Activated effector memory CD4-positive, alpha-beta T cell treated with anti-CD3 and anti-CD28 coated beads, Interleukin-2, amount 50 U/mL, for 16 hours (primary cell): ENCODE measurements at places on chromosomes 7 and 10.

DNA sequence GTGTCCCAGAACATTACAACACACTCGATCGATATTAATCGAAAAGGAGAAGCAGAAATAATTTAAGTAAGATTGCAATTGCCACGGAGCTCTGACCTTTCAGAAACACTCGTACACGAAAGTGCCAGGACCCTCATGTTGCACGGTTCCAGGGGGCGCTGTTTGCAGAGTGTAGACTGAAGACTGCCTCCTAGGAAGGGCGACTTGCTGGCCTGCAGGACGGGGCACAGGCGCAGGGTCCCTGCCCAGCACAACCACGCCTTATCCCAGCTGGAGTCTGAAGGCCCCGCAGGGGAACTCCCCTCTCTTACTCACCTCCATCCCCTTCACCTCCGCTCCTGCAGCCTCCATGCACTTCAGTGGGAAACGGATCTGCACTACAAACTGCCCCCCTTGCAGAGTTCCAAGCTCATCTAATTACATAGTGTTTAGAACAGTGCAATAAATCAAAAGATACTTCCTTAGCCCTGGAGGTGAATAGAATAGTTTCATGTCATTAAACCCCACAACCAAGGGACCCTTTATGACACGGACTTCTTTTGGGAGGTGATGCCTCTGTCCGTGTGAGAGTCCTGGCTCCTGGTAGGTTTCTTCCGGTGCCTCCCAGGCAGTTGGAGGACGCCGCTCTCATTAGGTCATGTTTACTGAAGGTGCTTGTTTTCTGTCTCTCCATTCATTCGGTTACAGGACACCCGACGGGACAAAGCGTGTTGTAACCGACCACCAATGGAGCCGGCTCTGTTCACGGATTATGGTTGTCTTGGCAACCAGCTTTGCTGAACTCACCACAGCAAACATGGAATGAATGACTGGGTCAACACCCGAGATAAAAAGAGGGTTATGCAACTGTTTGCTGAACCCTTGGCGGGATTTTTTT, 262.2 kb downstream of the BAMBI start:
- DNase-seq: no peak

- DNase-seq: peak; percentile 45
Observed at GRCh38 chr10:86391236-86391840, 24.7 kb upstream of the GRID1 start.

GRCh38 chr10:14554091-14554490, 220.6 kb downstream of the FAM107B start:
- DNase-seq: no peak

DNA sequence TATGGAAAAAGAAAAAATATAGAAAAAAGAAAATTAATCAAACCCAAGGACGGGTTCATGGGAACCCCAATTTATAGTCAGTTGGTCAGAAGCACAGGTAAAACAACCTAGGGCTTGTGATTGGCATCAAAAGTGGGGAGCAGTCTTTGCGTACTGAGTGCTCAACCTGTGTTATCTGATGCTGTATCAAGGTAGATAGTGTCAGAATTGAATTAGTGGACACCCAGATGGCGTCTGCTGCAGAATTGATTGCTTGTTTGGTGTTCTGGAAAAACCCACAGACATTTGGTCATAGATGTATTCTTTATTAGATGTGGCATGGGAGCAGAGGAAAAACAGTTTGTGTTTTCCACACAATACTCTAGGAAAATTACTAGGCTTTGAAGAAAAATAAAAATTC, 39.6 kb downstream of the NEUROG3 start:
- DNase-seq: no peak

DNA sequence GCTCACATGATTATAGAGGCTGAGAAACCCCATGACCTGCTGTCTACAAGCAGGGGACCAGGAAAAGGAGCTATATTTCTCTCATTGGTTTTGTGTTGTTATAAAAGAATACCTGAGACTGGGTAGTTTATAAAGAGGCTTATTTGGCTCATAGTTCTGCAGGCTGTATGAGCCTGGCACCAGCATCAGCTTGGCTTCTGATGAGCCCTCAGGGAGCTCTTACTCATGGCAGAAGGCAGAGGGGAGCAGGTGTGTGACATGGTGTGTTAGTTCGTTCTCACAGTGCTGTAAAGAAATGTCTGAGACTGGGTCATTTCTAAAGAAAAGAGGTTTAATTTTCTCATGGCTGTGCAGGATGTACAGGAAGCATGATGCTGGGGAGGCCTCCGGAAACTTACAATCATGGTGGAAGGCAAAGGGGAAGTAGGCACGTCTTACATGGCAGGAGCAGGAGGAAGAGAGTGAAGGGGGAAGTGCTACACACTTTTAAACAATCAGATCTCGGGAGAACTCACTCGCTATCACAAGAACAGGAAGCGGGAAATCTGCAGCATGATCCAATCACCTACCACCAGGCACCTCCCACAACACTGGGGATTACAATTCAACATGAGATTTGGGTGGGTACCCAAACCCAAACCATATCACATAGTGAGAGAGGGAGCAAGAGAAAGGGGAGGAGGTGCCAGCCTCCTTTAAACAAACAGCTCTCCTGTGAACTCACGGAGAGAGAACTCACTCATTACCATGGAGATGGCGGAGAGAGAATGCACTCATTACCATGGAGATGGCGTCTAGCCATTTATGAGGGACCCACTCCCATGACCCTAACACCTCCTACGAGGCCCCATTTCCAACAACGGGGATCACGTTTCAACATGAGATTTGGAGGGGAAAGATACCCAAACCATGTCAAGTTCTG, 133.4 kb downstream of the JCAD start:
- DNase-seq: no peak

- no peak for DNase-seq
Observed at GRCh38 chr10:123743441-123744223, 77.5 kb downstream of the GPR26 start.

DNA sequence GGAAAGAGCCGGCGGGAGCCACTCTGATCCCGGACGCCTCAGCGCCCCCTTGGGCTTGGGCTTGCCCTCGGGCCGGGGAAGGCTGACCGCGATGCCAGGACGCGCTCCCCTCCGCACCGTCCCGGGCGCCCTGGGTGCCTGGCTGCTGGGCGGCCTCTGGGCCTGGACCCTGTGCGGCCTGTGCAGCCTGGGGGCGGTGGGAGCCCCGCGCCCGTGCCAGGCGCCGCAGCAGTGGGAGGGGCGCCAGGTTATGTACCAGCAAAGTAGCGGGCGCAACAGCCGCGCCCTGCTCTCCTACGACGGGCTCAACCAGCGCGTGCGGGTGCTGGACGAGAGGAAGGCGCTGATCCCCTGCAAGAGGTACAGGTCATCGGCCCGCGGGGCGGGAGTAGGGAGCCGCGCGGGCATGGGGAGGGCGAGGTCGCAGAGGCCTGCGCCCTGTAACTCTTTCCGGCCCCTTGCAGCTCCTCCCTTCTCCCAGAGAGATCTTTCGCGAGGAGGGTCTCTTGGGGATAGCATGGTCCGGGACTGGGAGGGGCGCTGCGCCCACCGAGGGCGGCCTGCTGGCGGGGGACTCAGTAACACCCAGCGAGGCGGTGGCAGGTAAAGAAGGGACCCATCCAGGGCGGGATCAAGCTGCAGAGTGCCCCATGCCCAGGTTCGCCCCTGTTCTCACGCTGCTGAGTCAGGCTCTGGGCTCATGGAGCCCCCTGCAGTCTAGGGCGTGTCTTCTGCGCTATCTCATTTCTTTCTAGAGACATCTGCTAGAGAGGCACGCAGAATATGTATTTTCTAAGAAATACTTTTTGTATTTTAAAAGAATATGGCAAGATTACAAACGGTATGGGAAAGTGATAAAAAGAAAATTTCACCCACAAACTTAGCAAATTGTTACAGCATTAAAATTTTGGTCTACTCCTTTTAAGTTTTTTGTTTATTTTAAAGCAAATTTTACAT, 687 bp downstream of the EPDR1 start:
- DNase-seq: no peak

DNA sequence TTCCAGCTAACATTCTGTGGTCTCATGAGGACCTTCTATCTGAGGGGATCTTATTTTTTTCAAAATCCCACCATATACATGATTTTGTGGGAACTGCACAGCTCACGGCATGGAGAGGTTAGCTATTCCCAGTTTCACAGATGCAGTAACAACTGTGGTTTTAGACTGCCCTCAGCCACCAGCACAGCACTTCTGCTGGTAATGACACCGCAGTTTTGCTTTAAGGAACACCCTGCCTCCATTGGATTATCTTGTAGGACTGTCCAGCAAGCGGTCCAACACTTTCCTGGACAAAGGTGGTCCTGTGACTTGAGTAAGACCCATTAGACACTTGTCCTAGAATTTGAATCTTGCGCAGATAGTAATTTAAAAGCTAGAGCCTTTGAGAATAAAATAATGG, 65.3 kb upstream of the SMNDC1 start:
- DNase-seq: no peak

DNA sequence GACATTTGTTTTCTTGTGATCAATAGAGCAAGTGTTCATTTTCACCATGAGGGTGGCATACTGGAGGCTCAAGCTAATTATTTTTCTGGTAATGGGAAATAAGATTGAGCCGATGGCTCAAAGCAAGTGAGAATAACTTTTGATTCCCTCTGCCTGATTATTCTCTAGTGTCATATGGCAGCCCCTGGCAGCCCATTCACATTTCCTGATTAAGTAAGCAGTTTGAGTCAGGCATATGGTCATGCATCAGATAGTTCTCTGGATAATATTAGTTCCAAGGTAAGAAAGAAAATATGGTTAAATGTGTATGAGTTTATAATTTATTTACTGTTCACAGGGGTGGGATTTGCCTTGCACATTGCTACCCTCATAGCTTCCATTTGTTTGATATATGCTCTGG, 109.2 kb downstream of the DYNC1I1 start:
- no peak for DNase-seq

GRCh38 chr7:55212176-55212575, 153.0 kb upstream of the LANCL2 start:
- DNase-seq: no peak

GRCh38 chr7:33722383-33723101, 182.8 kb upstream of the BMPER start:
- no peak for DNase-seq

DNA sequence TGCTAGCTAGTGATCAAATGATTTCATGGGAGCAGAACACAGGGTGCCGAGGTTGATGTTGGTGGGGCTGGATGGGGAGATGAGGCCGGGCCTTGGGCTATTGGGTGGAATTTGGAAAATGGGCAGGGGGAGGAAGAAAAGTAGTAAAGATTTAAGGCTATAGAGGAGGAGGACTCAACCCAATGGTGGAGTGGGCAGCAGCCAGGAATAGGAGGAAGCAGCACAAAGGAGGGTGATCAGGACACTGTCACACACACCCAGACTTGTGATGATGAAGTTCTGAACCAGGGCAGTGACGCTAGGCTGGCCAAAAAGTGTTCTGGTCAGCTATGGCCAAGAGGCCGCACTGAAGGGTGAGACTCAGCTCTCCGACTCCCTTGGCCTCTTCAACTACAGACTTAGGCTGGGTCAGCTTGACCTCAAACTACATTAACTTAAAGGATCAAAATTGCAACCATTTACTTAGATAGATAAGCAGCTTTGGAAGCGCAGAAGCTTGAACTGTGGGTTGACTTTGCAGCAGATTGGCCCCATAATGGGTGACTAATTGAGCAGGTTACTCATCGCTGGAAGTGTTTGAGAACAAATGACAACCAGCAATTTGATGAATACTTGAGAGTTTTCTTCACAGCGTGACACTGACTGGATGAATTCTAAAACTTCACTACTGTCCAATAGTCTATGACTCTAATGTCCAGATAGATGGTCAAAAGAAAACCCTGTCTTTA, 29.4 kb upstream of the GPR26 start:
- no peak for DNase-seq

GRCh38 chr10:9198611-9199010, 1144.1 kb downstream of the GATA3 start:
- no peak for DNase-seq

- no peak for DNase-seq
Observed at GRCh38 chr10:119299531-119299930, 92.2 kb downstream of the GRK5 start.

DNA sequence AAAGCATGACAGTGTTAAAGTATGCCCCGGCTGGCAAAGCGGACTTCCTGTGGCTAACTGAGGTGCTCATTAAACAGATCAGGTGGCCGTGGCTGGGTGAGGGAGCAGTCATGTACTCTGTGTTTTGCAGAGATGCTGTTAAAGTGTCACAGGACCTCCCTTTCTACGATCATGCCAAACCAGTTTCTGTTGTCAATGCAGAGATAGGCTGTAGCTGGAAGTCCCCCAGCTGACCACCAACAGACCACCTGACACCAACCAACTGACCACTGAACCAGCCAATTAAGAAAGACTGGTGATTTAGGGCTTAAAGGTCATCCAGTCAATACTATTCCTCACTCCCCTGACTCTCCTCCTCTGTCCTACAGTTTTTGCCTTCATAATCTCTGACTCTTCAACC, 431.1 kb upstream of the LRGUK start:
- no peak for DNase-seq

DNA sequence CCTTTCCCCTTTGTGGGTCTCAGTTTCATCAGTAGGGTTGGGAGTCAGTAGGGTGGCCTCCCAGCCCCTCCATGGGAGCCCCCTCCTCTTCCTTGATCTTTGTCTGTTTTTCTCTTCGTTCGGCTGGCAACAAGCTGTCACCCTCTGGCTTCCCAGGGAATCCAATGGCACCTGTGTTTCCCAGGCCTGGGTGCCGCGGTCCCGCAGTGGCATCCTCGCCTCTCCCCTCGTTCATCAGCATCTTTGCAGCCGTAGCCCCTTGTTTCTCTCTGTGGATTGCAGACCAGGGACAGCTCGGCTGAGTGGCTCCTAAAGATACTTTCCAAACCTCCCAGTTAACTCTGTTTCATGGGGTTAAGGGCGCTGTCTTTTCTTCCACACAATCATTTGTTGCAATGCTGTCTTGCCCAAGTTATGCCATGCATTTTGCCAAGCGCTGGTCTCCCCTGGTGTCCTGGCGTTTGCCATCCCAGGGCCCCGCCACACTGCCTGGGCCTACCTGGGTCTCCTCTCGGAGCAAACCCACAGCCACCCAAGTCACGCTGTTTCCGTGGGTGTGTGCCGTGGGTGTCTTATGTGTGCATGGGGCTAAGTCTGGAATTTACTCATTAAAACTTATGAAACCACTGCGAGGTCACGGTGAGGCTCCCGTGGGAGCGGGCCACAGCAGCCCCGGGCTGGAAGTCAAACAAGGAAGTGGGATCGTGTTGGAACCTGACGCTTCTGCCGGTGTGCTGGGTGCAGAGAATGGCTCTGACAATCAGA, 189.4 kb upstream of the SHH start:
- no peak for DNase-seq

- DNase-seq: peak; percentile 31
Observed at GRCh38 chr7:158470336-158470735, 117.3 kb downstream of the PTPRN2 start.
